ENCODE measurements at places on chromosomes 2 and 18.

- no peak for DNase-seq
Observed at GRCh38 chr2:211846036-211846400, 692.6 kb downstream of the ERBB4 start.

DNA sequence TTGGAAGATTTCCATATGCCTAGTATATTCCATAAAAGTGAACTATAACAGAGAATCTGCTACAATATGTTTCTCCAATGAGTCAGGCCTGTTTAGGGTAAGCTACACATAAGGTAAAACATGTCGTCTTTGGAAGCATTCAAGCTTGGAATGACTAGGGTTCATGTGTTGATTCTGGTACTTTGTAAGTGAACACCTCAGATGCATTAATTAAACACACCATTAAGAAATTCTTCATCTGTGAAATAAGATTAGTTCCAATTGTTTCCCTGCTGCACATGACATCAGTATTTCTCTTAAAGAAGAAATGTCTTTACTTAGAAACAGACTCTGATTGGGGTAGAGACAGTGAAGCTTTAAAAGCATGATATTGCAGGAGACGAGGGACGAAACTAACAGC is 461.1 kb upstream of the NXPH2 start:
- no peak for DNase-seq

DNA sequence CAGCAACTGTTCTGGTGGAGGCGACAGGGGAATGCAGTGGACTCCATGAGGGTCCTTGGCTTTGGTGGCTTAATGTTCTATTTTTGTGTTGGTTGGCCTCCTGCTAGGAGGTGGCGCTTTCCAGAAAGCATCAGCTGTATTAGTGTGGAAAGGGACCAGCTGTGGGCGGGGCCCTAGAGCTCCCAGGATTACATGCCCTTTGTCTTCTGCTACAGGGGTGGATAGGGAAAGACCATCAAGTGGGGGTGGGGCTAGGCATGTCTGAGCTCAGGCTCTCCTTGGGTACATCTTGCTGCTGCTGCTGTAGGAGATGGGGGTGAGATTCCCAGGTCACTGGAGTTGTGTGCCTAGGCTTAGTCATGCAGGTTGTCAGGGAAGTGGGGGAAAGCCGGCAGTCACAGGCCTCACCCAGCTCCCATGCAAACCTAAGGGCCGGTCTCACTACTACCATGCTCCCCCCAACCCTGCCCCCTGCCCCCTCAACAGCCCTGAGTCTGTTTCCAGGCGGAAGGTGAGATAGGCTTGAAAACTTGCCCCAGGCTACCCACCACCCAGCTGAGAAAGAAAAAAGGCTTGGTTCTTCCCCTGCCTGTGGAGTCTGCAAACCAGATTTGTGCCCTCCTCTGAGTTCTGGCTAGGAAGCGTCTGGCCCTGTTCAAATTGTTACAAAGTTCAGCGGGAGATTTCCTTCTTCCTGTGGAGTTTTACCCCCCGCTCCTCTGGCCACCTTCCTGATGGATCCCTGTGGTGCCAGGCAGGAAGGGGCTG is 141.3 kb upstream of the LYPD1 start:
- no peak for DNase-seq

- DNase-seq = no peak
Observed at GRCh38 chr2:144516981-144517865, 2.7 kb downstream of the ZEB2 start.

DNA sequence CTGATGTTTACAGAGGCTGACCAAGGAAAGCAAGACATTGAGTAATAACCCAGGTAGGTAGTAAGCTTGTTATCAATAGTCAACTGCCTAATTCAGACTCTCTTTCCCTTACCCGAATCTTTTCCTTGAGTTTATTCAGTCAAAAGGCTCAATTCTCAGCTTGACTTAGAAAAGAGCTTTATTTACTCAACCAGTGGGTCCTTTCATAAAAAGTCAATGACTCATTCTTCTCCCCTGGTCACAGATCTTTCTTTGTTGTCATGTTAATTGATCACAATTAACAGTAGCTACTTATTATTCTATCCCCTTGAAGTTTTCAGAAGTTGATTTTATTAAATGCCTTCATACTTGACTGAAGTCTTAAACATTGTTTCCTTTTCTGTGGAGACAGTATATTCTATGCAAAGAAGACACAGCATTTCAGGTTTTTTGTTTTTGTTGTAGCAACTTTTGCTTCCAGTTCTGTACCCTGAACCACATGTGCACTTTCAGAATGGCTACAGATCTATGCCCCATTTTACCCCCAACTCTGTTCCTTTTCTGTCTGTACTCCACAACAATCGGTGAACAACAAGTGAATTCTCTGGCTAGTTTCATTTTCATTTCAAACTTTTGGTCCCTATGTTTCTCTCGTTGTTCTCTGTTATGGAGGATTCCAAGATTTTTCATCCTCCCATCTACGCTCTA is 428.3 kb downstream of the NCKAP5 start:
- no peak for DNase-seq

Data from stimulated activated CD8-positive, alpha-beta memory T cell treated with anti-CD3 and anti-CD28 coated beads, Interleukin-7, amount 100 ng/mL, for 1 hour (primary cell).